Stimulated activated CD4-positive, alpha-beta T cell treated with anti-CD3 and anti-CD28 coated beads, TNF-alpha, amount 100 ng/mL, for 24 hours (primary cell): ENCODE measurements at places on chromosomes 4 and X.

DNA sequence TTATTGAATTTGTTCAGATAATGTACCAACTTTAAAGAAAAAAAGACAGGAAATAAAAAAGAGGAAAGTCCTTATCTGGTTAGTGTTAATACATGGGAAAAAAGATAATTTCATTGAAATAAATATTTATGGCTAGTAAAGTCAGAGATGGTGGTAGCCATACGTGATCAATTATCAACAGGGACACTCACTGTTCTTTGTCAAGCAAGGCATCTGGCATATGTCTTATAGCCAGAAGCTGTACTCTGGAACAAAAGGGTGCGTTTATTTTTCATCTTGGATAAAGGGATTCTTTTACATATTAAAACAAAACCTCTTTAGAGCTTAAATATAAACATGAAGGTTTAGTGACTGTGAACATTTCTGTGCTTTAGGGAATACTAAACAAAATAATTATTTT lies 26.7 kb downstream of the HDX start:
- no peak for DNase-seq

DNA sequence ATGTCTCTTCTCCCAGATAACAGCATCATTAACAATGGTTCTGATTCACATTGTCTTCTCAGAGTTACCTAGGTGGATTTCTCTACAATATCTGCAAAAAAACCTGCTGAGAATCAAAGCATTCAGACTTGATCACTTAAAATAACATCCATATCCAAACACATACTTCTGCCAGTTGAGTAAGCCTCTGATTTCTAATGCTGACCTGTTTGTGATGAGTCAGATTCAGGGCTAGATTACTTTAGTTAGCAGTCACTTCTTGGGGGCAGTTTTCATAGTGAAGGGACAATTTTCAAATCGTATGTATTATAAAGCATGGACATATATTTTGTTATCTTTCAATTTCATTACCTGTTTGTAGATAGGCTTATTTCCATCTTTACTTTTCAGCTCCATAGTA lies 35.5 kb downstream of the CCNI start:
- no peak for DNase-seq

GRCh38 chr4:41436419-41436818 lies 101.5 kb upstream of the LIMCH1 start:
- DNase-seq: no peak

- no peak for DNase-seq
Observed at GRCh38 chrX:110432906-110433215, 74.2 kb downstream of the RTL9 start.
